SJSA1 (cell line): ENCODE measurements at places on chromosomes 5 and 9. TPM values are rescaled to one million over a fixed set of nuclear protein-coding genes. Genes with fewer than 3 reads are reported as not detected.

- DNase-seq: no peak
- no peaks in the 10 kb centered on the region for H3K4me1 ChIP-seq
- no peaks in the 10 kb centered on the region for H3K27me3 ChIP-seq
- no peak overlapping the region for H3K27ac ChIP-seq
- no peaks in the 10 kb centered on the region for H3K36me3 ChIP-seq
- H3K4me3 ChIP-seq: no peak overlapping the region
Observed at GRCh38 chr9:99724640-99725039, 97.0 kb upstream of the NR4A3 start.

STKLD1 gene
- total RNA-seq: 0.63 TPM in 1 of 2 replicates, not detected in the other

DNA sequence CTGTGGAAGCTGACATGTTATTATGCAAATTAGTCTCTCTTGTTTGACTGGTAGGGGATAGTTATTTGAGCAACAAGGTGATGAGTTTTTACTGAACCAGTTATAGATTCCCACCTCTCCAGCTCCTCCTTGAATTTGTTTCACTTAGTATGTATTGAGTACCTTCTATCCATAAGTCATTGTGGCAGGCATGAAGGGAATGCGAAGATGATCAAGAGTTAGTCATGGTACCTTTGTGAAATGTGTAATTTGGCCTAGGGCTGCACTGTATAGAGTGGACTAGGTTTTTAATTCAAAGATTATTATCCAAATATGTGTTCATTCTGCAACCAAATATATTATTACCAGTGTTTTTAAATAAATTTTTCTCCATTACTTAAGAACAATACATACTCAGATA lies 110.1 kb downstream of the HACD4 start:
- DNase-seq: no peak
- H3K27me3 ChIP-seq: no peaks in the 10 kb centered on the region
- no peak overlapping the region for H3K4me3 ChIP-seq
- H3K36me3 ChIP-seq: no peaks in the 10 kb centered on the region

DNA sequence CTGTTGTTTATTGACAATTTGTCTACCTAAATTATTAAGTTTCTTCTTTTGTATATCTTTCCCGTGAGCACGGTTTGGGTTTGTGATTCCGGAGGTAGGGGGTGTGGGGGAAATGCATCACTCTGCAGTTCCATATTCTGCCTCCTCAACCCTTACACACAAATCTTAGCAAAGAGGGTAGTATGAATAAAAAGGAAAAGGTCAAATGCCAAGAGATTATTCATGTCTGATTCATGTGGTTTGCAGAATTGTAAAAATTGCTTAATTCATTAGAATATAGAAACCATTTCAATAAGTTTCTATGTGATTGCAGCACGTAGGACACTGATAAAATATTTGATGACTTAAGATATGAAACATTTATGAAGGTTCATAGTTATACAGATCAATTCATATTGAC lies 601.9 kb downstream of the SEMA5A start:
- no peak overlapping the region for H3K27ac ChIP-seq
- DNase-seq: no peak
- no peak overlapping the region for H3K4me3 ChIP-seq
- H3K27me3 ChIP-seq: no peaks in the 10 kb centered on the region
- no peaks in the 10 kb centered on the region for H3K4me1 ChIP-seq

DNA sequence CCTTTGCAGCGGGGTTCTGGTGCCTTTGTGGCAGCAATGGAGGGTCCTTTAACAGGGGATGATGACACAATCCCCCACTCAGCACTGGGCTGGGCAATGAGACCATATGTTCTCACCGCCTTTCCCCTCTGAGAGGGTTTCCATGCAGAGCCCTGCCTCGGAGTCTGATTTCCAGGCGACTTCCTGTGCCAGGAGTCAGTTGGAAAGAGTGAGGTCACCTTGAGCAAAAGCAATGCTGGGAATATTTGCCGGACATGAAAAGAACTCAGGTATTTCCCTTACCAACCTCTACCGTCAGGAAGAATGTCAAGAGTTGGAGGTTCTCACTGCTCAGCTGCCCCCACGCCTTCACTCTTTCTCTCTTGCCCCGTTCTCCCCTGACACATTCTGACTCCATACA lies 284.2 kb upstream of the IRX1 start:
- H3K36me3 ChIP-seq: no peaks in the 10 kb centered on the region
- H3K4me1 ChIP-seq: no peaks in the 10 kb centered on the region
- no peak overlapping the region for H3K27ac ChIP-seq
- H3K27me3 ChIP-seq: no peaks in the 10 kb centered on the region
- DNase-seq: no peak
- no peak overlapping the region for H3K4me3 ChIP-seq

- no peak overlapping the region for H3K27ac ChIP-seq
- no peaks in the 10 kb centered on the region for H3K36me3 ChIP-seq
- H3K4me3 ChIP-seq: no peak overlapping the region
- no peak for DNase-seq
- no peaks in the 10 kb centered on the region for H3K4me1 ChIP-seq
Observed at GRCh38 chr9:80144856-80145255, 573.1 kb downstream of the TLE4 start.
